Stimulated activated CD4-positive, alpha-beta T cell treated with anti-CD3 and anti-CD28 coated beads, Interleukin-12 subunit alpha, Interleukin-12 subunit beta, amount 100 ng/mL, for 24 hours (primary cell): ENCODE measurements at places on chromosomes 12 and 14.
A peak's percentile ranks its signal among the peaks of the same experiment; 100 is the strongest.

DNA sequence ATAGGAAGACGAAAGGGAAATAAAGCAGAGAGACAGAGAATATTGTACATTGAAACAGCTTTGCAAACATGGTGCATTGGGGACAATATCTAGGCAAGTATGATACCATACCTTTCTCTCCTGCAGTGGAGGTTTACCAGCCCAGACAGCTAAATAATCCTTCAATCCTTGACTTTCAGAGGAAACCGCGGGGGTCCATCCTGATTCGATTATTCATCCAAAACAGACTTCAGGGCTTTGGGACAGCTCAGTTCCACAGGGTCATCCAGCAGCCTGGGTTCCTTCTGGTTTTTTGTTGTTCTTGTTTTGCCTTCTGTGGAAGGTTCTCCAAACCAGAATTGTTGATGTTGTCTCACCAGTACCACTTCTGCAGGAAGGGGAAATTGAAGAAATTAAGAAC is 81.5 kb downstream of the LGR5 start:
- no peak for DNase-seq

- peak; percentile 53 for DNase-seq
Observed at GRCh38 chr12:45729233-45730083, at the start of gene ARID2. ARID2 (plus strand) TSS chr12:45729706; CDS start chr12:45729837, 131 bp downstream.

- no peak for DNase-seq
Observed at GRCh38 chr12:22974865-22975264, 349.9 kb downstream of the ETNK1 start.

DNA sequence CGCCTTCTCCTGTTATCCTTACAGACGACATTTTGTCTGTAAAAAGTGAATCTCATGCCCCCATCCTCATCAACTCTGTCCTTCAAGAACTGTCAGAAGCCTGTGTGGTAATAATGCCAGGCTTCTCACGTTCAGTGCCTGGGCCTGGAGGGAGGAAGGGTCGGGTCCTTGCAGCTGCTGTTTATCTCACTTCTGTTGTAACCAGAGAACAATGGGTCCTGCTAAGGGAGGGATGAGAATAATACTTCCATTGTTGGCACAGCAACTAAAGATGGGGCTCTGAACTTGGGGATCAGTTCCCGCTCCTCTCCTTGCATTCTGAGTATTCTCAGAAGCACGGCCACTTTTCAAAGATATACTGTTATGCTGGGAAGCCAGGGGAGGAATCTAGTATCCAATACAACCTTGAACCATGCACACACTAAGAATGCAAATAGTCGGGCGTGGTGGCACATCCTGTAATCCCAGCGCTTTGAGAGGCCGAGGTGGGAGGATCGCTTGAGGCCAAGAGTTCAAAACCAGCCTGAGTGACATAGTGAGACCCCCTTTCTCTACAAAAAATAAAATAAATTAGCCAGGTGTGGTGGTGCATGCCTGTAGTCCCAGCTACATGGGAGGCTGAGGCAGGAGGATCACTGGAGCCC is 38.8 kb upstream of the NINJ2 start:
- no peak for DNase-seq

GRCh38 chr14:59228421-59228820 is 40.0 kb downstream of the DAAM1 start:
- DNase-seq: no peak

DNA sequence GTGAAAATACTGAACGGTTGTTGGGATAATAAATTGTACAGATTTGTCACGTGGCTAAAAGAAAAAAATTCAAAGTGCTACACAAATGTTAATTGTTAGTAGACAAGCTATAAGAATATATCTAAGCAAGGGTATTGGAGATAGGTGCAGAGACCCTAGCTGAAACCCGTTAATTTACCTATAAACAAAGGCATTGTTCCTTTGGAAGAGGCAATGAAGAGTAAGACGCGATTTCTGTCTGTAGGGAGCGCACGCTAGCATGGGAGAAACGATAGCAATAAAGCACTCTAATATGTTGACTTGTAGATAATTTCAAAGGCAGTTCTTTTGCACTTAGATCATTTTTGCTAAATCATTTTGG is 565 bp downstream of the CCDC77 start:
- DNase-seq: no peak

DNA sequence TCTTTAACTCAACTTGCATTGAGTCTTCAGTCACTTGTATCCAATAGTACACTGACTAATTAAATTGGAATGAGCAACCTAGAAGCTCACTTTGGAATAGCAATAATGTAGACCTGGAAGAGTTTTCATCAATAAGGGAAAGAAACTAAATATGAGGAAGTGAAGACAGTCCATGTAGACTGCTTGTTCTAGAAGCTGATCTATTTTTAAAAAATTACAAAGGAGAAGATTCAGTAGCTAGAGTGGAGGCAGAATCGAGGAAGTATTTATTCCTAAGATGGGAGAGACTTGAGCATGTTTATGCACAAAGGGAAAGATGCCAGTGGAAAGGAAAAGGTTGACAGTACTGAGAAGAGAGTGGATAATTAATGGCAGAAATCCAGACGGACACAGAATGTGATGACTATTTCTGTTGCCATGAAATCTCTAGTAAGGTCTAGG is 156.3 kb upstream of the PDE3A start:
- DNase-seq: no peak

DNA sequence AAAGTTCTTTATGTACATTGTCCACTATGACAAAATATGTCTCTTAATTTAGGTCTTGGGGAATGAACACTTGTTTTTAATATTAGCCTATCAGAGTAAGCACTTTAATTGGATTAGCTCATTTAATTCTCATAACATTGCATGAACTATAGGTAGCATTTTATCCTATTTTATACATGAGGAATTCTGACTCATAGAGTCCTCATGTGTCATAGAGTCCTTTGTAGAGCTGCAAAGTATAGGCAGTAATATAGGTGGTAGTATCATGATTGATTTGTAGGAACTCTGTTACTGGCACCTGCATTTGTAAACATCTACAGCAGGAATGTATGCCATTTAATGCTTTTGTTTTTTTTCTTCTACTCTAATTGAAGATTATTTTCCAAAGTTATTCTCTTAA is 96.0 kb downstream of the GPHN start:
- no peak for DNase-seq

- DNase-seq: no peak
Observed at GRCh38 chr12:1835211-1836131, 15.1 kb downstream of the LRTM2 start.

GRCh38 chr14:81980601-81981306 is 447.1 kb upstream of the SEL1L start:
- no peak for DNase-seq

DNA sequence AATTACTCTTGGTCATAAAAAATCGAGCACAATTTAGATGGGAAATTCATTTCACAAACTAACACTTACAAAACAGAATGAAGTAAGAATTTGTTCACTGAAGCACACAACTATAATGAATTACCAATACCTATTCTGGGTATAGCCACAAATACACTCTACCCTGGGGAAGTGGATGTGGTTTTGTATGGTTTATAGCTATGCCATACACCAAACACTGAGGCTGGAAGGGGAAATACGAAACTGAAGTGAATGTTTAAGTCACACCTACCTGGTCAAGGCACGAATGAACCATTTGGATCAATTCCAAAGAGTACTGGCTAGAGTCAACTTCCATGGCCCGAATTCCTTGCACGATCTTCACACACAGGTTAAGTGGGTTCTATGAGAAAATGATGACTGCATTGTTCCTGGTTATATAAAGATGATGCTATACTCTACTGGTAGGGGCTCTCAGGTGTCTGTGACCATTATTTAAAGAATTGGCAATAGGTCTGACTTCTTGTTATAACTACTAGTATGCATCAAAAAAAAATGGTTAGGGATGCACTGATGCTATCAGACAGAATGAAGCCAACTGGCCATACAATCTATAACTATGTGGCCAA is 12.8 kb downstream of the NEK9 start:
- DNase-seq: no peak

DNA sequence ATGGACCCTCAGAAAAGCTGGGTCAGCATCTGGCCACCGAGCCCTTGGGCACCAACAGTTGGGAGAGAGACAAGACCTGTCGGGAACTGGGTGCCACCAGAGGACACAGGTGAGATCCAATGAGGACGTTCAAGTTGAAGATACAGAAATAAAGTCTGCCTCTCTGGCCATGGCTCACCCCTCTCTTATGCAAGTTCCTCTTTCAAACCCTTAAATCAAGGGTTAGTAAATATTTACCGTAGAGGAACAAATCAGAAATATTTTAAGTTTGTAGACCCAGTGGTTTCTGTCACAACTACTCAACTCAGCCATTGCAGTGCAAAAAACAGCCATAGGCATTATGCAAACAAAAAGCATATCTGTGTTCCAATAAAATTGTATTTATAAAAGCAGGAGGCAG is 76.5 kb upstream of the HSPB8 start:
- DNase-seq: no peak

GRCh38 chr14:61588419-61588901 is 106.9 kb upstream of the HIF1A start:
- no peak for DNase-seq

- no peak for DNase-seq
Observed at GRCh38 chr14:90342327-90342726, 10.6 kb upstream of the NRDE2 start.

- no peak for DNase-seq
Observed at GRCh38 chr14:61927520-61927919, 165.3 kb downstream of the SNAPC1 start.

DNA sequence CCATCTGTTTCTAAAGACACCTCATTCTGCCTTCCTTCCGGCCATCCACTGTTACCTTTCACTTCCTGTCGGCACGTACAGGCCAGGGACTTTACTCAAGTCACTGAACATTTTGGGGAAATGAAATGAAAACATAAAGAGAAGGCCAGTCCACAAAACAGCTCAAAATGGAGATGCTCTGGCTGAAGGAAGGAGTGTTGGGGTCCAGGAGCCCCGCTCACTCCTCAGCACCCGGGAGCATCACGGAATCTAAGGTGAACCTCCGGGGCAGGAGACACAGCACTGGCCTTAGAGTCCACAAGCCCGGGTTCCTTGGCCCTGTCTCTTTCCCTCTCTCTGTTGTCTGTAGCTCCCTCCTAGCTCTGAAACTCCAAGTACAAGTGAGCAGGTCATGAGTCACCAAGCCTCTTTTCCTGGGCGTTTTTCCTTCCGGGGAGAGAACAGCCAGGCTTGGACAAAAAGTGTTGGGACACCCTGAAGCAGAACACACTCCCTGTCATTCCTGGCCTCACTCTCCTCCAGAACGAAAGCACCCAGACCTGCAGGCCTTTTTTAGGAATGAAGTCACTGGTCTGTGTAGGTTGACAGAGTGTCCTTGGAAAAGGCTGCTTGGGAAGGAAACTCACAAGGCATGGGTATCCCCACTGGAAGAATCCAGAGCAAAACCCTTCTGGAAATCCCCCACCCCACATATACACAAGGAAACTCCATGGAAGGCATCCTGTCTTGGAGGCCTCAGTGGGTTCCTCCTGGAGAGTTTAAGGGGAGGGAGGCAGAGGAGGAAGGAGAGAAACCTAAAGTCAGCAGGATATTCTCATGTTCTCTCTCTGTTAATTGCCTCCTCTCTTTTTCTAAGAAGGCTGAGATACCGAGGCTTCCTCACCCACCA is 245.3 kb downstream of the ZFP36L1 start:
- DNase-seq: no peak

DNA sequence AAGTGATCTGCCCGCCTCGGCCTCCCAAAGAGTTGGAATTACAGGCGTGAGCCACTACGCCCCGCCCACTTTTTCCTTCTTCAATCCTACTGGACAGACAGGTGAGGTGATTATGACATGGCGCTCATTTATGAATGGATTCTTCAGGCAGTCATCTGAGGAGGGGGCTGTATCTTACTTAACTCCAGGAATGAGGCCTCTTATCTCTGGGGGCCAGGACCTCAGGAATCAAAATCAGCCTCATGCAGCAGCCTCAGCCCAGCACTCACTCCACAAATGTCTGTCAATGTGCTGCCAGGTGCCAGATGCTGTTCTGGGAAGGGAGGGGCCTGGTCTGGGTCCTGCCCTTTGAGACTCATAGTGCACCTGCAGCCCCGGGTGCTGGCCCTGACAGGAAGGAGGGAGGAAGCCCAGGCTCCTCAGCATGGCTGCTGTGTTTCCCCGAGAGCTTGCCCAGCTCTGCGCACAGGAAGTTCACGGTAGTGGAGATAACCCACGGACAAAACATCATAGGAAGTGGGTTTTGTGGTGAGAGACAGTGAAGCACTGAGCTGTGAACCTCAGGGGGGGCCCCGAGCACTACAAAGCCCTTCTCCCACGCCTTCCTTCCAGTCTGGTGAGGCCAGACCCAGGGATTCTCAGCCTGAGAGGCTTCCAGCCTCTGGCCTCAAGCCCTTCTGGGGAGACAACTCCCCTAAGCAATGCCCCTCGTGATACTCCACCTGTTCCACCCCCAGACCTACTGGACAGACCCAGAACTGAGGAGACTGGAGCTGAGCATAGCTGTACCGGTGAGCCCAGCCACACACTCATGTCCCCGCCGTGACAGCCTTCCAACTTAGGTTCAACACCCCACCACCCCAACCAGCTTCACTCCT is 22.3 kb downstream of the GALNT6 start:
- DNase-seq: peak; percentile 78

- DNase-seq: no peak
Observed at GRCh38 chr12:92977326-92977725, 48.2 kb upstream of the EEA1 start.

- DNase-seq: no peak
Observed at GRCh38 chr12:10067942-10068341, 30.8 kb downstream of the CLEC1A start.

DNA sequence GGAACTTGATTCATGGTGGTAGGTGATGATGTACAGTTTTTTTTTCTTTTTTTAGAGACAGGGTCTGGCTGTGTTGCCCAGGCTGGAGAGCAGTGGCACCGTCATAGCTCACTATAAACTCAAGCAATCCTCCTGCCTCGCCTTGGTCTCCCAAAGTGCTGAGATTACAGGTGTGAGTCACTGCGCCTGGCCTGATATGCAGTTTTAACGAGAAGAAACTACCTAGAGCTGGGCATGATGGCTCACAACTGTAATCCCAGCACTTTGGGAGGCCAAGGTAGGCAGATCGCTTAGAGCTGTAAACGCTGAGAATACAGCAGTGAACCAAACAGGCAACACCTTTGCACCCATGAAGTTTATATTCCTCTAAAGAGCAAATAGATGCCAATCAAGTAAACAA is 13.0 kb upstream of the VPS37B start:
- no peak for DNase-seq

GRCh38 chr12:15732341-15733061 is 56.7 kb downstream of the EPS8 start:
- no peak for DNase-seq

- DNase-seq: no peak
Observed at GRCh38 chr12:14968478-14968877, 4.4 kb upstream of the PDE6H start.

- DNase-seq: no peak
Observed at GRCh38 chr12:110647631-110648040, 33.7 kb downstream of the TCTN1 start.
